ENCODE measurements at places on chromosomes 13 and 19. TPM values are rescaled to one million over a fixed set of nuclear protein-coding genes. Genes with fewer than 3 reads are reported as not detected.

Gene TMEM86B
- total RNA-seq: 3.9 TPM

Gene LSR
- total RNA-seq: 62.4 TPM

Gene MZT1
- total RNA-seq: 8.7 TPM

Gene MISP3
- total RNA-seq: 0.22 TPM

Gene ZNF573
- 4.7 TPM for total RNA-seq

Gene TNFRSF19
- total RNA-seq: 0.54 TPM

Gene LGALS13
- not detected for total RNA-seq

Gene ZSWIM4
- total RNA-seq: 4.1 TPM

Gene C13orf42
- total RNA-seq: not detected

Gene PRTN3
- not detected for total RNA-seq

Gene FGF22
- total RNA-seq: 0.39 TPM

Gene ZSWIM9
- 2.1 TPM for total RNA-seq

Gene LSM7
- total RNA-seq: 125 TPM

All from placental epithelial cell (primary cell).